Adipocyte (in vitro differentiated cells): ENCODE measurements at places on chromosomes 4 and X.

DNA sequence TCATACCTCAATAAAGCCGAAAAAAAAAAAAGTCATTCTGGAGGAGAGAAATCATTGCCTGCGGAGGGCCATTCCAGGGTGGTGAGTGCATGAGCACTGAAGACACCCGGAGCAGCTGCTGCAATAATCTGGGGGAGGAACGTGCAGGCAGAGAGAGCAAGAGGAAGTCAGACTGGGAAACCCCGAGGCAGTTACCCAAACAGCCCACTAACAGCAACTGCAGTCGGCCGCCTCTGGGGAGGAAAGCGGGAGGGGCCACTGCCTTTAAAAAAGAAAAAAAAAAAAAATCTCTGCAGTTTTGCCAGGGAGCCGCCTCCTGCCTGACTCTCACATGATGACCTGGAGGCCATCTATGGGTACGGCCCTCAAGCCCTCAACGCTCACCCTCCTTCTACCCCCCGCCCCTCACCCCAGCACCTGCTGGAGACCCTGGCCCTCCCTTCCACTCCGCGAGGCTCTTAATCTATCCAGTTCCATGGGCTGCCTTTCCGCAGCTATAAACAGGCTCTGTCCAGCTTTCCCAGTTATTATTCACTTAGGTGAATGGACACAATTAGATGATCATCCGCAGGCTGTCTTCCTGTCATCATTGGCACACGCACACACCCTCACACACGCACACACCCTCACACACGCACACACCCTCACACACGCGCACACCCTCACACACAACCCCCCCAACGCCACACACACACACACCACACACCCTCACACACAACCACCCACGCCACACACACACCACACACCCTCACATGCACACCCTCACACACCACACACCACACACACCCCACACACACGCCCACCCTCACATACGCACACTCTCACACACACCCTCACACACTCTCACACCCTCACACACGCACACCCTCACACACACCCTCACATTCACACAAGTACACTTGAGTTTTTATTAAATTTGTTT lies 3.4 kb upstream of the AVPR2 start:
- DNase-seq = peak; percentile 76

DNA sequence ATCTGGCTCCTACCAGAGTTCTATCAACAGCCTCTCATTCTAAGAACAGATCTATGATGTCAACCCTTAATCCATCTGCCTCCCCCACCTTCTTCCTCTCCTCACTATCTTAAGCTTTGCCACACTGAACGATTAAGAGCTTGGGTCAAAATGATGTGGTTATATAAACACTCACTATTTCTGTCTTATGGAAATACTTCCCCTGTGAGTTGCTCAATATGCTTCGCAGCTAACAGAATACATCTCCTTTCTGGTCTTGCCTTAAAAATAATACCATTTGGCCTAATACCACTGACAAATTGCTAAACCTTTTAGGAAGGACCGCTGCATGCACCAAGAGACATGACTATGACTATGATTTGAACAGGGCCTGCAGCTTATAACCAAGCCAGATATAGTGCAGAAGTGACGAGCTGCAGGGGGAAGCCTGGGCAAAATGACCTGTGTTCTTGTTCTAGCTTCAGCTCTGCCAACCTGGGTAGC lies 130.9 kb downstream of the RNF150 start:
- DNase-seq = peak; percentile 73

- peak; percentile 95 for DNase-seq
Measured at GRCh38 chr4:81405900-81406401, 65.8 kb downstream of the RASGEF1B start.

GRCh38 chr4:68119921-68120320 lies 9.7 kb downstream of the TMPRSS11F start:
- DNase-seq = no peak

DNA sequence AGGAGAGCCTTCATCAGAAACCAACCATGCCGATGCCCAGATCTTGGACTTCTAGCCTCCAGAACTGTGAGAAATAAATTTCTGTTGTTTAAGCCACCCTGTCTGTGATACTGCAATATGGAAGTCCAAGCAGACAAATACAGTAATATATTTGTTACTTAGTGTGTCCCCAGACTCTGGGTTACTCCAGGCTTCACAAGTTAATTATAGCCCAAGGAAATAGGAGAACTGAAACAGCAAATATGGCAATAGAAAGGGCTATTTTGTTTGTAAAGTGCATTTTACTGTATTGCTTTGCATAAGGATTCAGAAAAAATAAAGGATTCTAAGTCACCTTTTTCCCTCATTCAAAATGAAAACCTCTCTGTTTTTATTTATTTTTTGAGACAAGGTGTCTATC lies 15.7 kb downstream of the TIGD4 start:
- DNase-seq = no peak
